ENCODE measurements at places on chromosomes 12 and 14. TPM values are rescaled to one million over a fixed set of nuclear protein-coding genes. Genes with fewer than 3 reads are reported as not detected.

Gene KRT82
- not detected for total RNA-seq

Gene AMN
- under 0.01 TPM for total RNA-seq

DNA sequence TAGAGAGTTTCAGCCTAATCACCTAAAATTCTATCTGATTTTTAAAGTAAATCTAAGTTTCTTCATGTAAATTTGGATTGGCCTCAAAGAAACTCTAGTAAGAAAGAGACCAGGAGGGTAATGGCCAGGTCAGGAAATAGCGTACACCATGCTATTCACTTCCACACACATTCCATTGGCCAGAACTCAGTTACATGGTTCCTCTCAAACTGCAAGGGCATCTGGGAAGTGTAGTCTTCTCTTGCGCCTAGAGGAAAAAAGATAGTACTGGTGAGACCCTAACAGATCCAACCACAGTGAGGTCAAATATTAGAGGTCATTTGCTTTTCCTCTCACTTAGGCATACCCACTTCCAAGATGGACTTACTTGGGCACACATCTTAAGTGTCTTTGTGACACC lies 39.1 kb downstream of the MBIP start:
- DNase-seq, result no peak

Gene FOXN4
- total RNA-seq, result not detected

DNA sequence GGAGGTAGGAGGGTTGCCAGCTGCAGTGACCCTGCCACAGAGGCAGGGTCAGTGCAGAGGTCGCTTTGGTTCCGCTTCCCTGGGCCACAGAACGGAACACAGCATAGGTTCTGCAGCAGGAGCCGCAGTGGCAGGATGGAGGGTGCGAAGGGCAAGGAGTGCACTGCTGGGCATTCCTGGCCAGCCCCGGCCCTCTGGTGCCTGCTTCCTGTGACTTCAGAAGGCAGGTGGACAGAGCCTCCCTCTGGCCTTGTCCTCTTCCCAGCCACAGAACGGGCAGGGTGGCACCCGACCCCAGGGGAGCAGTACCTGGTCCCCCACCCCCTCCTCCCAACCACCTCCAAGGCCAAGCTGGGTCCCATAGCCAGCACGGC lies 37.7 kb downstream of the SLC8B1 start:
- DNase-seq, result no peak

DNA sequence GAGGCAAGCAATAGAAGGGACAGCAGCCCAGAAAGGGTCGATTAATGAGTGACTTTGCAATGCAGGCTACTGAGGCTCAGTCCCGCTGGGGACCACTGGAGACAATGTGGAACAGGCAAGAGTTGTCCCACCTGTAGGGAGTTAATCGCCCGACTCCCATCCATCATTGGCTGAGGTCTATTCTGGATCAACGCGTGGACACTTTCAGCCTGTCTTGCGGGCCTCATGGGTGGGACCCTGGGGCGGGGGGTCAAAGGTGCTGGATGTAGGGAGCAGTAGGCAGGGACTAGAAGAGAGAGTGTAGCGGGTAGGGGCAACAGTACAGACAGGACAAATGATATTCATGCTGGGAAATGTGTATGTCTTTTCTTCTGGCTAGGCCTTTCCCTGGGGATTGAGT lies 6.1 kb downstream of the IFI27L2 start:
- no peak for DNase-seq

Gene JPH4
- not detected for total RNA-seq

- DNase-seq, result no peak
Observed at GRCh38 chr12:116456330-116457082, 102.7 kb upstream of the MAP1LC3B2 start.

Gene ATF1
- total RNA-seq, result 33.8 TPM

Gene DTX1
- not detected for total RNA-seq

- DNase-seq, result no peak
Observed at GRCh38 chr12:31218203-31219025, 107.5 kb downstream of the SINHCAF start.

Gene TGM1
- 2.2 TPM for total RNA-seq

Gene IFNG
- total RNA-seq, result not detected

- peak; percentile 30 for DNase-seq
Observed at GRCh38 chr14:34460841-34461240, 1.2 kb downstream of the SPTSSA start.

- DNase-seq, result no peak
Observed at GRCh38 chr12:125169870-125170269, 104.6 kb downstream of the AACS start.

- DNase-seq, result no peak
Observed at GRCh38 chr14:19895282-19895681, 20.3 kb downstream of the OR4K2 start.

Gene RASSF8
- 60.6 TPM for total RNA-seq

Gene MANSC4
- not detected for total RNA-seq

DNA sequence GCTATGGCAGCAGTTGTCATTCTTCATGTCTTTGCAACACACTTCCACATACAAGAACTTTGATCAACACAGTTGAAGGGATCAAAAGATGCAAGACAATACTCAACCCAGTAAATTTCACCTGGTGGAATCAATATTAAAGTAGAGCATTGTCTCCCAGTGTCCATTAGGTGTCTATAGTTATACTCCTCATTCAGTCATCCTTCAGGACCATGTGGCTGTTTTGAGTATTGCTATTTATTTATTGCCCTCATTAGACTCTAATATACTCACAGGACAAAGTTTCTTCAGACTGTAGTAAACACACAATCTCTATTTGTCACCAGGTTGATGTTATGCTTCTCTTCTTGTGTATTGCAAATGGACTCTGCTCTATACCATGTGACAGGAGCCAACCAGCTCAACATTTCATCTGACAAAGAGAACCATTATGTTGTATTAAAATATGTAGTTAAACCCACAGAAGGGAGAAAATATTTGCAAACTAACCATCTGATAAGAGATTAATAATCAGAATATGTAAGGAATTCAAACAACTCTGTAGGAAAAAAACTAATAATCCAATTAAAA lies 146.6 kb downstream of the TGFB3 start:
- no peak for DNase-seq

- no peak for DNase-seq
Observed at GRCh38 chr14:106683631-106684030, 1157.2 kb downstream of the TMEM121 start.

DNA sequence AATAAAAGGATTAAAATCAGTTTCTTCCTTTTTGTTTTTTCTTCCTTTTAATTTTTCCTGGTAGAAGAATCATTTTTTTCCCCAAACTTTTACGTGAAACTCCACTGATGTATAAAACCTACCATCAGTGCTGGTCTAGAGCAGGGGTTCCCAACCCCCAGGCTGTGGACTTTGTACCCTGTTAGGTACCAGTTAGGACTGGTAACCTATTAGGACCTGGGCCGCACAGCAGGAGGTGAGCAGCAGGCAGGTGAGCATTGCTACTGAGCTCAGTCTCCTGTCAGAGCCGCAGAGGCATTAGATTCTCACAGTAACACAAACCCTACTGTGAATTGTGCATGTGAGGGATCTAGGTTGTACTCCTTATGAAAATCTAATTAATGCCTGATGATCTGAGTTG lies 10.1 kb downstream of the SMCO2 start:
- DNase-seq, result no peak

GRCh38 chr12:124780752-124781685 lies 82.6 kb downstream of the SCARB1 start:
- DNase-seq, result no peak

- DNase-seq, result peak; percentile 59
Observed at GRCh38 chr12:122190842-122191668, 8.1 kb downstream of the LRRC43 start.

Gene CD4
- total RNA-seq, result 1.9 TPM

GRCh38 chr14:56118611-56119181 lies 485 bp downstream of the PELI2 start:
- DNase-seq, result no peak

DNA sequence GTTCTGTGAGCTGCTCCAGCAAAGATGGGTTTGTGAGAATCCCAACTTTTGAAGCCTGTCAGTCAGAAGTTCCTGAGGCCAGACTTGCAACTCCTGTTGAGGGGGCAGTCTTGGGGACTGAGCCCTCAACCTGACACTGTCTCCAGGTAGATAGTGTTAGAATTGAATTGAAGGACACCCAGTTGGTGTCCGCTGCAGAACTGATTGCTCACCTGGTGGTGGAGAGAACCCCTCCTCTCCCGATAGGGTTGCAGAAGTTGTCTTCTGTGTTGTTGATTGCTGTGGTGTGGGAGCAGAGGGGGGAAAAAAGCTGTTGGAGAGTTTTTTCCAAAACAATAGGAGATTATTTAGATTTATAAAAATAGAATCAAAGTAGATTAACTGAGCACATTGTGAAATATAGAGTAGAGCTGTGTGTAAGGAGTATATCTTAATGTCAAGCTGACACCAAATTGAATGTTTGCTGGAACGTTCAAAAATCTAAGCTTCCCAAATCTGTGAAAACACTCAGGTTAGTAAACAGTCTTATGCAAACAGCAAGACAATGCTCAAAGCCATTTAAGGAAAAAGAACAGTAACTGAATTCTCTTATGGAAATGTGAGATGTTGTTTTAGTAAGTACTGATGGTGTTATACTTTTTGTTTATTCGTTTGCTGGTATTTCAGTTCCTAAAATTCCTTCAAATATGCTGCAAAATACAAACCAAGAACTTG lies 18.6 kb downstream of the HIF1A start:
- peak; percentile 55 for DNase-seq

GRCh38 chr12:49847161-49847560 lies 4.3 kb upstream of the BCDIN3D start:
- DNase-seq, result no peak

Gene IFNG-AS1
- not detected for total RNA-seq

- no peak for DNase-seq
Observed at GRCh38 chr14:97959251-97959650, 1162.1 kb downstream of the VRK1 start.

- DNase-seq, result no peak
Observed at GRCh38 chr14:100670017-100670752, 56.5 kb upstream of the DLK1 start.

Gene C12orf54
- total RNA-seq, result not detected

GRCh38 chr12:119942386-119942785 lies 46.6 kb upstream of the BICDL1 start:
- DNase-seq, result no peak

GRCh38 chr14:94485944-94486841 lies 10.2 kb upstream of the SERPINA9 start:
- DNase-seq, result peak; percentile 19

DNA sequence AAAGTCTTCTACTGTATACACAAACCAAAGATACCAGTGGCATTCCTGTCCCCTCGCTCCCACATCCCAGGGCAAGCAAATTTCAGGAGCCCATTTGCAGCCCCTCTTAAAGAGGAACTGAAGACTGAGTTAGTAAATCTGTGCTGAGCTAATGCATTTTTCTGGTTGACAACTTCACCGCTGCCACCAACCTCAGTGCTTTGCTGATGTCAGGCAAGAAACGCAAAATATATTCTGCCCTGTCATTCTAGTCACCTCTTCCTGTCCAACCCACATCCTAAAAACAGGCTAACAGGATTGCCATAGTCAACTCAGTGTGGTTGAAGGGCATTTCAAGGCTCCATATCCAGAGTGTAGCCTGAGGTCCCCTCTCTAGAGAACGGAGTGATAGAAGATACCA lies 59.4 kb upstream of the FICD start:
- no peak for DNase-seq

- DNase-seq, result no peak
Observed at GRCh38 chr12:110739894-110740293, 2.8 kb downstream of the PPP1CC start.

DNA sequence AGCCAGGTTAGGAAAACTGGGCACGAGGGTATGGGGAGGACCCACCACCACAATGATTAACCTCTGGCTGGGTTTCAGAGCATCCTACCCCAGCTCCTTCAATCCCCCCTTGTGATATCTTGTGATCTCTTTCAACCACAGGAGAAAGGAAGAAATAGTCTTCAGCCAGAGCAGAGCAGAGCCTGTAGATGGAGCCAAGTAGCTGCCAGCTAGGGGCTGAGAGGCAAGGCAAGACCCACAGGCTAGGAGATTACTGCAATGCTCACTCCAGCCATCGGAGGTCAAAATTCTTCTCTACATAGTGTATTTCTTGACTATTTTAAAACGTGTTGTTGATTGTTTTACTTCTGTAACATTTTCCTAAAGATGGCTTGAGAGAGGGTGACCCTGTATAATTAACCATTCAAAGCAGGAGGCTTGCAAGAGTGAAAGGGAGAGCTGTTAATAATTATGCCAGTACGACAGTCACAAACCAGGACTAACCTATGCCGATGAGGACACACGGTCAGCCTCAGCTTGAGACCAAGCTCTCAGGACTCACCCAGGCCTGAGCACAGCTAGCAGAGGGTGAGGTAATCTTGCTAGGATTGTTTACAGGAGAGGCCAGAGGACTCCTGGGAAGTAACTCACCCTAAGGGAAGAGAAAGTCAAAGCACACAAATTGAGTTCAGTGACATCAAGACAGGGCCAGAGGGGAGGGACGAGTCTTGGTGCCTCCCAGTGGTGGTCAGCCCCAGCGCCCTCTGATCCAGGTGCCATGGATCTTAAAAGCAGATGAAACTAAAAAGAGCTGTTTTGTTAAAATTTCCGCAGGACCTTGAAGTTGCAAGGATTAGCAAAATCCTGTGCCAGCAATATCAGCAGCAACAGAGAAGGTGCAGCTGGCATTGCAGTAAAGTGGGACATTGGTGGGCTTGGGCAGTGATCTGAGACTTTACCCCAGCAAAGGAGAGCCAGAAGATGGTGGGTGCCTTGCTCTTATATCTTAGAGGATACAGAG lies 29.8 kb upstream of the CDKN3 start:
- DNase-seq, result peak; percentile 81

DNA sequence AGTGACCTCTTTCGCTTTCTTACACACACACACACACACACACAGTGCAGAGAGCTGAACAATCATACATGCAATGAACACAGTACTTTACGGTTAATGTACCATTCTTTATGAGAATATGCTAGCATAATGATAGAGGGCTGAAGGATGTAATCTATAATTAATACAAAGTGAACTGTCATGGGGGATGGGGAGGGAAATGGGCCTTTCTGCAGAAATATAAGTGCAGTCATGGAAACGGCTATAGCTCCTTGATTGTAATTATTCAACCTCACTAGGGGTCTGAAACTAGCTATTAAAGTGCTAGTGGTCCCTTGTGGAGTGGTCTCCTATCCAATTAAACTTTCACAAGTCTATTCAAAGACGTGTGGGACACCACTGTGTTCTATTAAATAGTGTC lies 443.2 kb upstream of the FOXG1 start:
- DNase-seq, result no peak

- no peak for DNase-seq
Observed at GRCh38 chr12:41699658-41700057, 445.0 kb downstream of the GXYLT1 start.

GRCh38 chr14:93878871-93879270 lies 48.3 kb upstream of the FAM181A start:
- DNase-seq, result no peak

Measured in fibroblast of villous mesenchyme (primary cell).